ENCODE measurements at places on chromosomes 12 and 14.

- peak; percentile 46 for DNase-seq
These were observed 105.1 kb upstream of the TMEM260 start for GRCh38 chr14:56474419-56475022.

DNA sequence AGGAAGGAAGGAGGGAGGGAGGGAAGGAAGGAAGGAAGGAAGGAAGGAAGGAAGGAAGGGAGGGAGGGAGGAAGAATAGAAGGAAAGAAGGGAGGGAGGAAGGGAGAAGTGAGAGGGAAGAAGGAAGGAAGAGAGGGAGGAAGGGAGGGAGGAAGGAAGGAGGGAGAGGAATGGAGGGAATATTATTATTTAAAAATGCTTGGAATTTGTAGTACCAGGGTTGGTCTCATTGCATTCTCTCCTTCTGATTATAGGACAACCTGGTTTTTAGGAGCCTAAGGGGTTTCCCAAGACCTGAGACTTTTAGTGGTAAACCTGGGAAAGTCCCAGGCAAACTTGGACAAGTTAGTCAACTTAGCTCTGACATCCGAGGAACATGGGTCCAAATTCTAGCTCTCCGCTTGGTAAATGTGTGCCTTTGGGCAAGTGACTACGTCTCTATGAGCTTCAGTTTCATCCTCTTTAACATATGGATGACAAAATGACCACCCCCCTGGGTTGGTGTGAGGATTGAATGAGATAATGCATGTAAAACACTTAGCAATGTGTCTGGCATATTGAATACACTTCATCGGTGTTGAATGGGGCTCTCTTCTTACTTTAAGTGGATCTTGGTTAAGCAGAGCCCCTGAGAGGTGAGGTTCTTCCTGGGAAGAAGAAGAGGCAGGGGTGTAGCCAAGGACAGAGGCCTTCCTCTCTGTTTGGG is 690.7 kb upstream of the TBX3 start:
- DNase-seq = no peak

- DNase-seq = no peak
These were observed 57.2 kb upstream of the SCN8A start for GRCh38 chr12:51533799-51534198.

DNA sequence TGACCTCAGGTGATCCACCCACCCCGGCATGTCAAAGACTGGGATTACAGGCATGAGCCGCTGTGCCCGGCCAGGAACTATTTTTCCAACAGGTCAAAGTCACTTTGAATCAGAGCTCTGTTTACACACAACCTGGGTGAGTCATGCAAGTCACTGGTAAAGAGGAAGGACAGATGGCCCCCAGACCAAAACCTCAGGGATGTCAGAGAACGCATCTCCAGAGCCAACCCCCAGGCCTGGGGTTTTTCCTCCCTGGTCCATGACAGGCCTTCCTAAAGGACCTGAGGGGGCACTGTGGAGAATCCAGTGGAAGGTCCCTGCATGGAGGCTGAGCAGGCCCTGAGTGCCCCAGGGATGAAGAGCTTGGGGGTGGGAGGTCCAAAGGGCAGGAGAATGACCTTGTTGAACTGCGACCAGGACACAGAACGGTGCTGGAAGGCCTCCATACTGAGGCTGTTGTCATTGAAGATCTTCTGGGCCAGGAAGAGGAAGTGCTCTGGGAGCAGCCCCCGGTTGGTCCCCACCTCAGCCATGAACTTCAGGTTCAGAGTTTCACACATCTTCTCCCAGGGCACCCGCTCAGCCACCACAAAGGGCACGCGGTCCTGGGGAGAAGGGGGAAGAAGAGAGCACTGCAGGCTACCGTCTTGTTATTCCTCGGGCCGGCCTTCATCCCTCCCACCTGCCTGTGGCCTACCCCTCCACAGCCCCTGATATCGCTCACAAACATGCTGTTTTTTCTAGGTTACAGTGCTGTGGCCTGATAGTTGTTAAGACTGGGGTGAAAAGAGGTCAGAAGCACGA is 9.1 kb downstream of the STAT6 start:
- DNase-seq = no peak

- DNase-seq = no peak
These were observed 35.1 kb downstream of the NRDE2 start for GRCh38 chr14:90296641-90297040.

Measured in CD4-positive, alpha-beta T cell treated with Interleukin-15 for 4 hours (primary cell).